ENCODE measurements at places on chromosomes 1 and 21.

- DNase-seq, result no peak
Observed at GRCh38 chr1:245142976-245143375, 11.8 kb upstream of the KIF26B start.

DNA sequence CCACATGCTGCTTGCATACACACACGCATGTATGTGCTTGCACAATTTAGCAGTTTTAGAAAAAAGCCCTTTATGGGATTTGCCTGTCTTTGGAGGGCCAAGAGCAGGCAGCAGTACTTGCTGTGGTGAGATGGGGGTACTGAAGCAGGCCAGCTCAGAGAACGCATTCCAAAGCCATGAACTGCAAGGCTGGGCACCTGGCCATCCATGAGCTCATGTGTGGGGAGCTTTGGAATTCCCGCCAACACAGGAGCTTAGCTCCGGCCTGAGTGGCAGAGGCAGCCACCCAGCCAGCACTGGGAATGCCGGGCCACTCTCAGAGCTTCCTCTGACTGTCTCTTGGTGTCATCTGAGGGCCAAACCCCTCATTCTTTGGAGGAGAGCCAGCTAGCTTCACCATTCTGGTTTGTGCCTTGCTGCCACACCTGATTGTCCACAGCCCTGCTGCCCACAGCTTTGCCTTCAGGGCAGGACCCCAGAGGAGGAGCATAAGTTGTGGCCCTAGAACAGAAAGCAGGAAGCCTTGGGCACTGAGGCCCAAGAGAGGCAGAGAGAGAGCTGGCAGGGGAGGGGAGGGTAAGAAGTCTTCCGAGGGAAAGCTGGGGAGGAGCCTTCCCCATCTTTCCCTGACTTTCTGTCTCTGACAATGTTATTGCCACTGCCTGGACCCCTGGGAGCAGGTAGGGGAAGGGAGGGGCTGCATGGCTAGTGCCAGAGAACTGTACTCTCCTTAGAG lies 92.1 kb upstream of the POU3F1 start:
- DNase-seq, result no peak

DNA sequence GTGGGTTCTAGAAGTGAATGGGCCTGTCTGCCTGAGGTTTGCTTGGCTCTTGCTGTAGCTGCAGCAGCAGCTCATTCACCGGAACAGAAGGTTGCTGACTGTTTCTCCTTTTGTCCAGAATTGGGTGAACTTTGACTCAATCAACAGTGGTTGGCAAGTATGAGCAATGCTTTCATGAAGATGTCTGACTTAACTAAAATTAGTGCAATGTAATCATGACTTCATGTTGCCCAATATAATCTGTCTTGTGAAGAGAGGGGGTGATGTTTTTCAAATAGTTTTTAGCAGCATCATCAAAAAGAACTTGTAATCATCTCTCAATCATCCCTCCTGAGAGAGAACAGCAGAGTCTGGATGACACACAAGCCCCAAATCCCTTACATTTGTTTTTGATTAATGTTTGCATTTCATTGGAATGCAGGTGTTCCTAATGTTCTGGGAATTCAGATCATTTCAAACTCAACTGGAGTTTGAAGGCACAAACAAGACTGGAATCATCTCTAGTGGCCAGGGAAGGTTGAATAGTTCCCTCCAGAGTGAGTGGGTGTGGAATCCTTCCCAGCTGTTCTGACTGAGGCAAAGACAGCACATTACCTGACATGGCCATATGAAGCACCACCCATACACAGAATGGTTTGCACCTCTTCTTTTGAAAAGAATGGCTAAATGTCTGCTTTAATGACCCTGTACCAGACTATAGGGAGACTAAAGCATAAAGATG lies 82.9 kb downstream of the HLX start:
- DNase-seq, result no peak

DNA sequence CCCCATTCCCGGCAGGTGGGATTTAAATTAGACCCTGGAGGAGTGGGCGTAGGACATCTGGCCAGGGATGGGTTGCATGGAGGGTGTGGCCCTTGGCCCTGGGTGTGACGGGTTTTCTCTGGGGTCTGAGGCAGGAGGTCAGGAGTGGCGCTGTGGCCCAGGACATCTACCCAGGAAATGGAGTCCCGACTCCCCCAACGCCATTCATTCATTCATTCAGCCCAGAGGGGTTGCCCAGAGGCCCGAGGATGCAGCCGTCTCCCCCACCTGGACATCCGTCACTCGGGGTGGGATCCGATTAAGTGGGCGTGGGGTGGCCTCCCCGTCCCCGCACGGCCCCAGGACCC lies 663 bp downstream of the ATP13A2 start:
- no peak for DNase-seq

- no peak for DNase-seq
Observed at GRCh38 chr1:211329764-211330201, 3.1 kb downstream of the TRAF5 start.

DNA sequence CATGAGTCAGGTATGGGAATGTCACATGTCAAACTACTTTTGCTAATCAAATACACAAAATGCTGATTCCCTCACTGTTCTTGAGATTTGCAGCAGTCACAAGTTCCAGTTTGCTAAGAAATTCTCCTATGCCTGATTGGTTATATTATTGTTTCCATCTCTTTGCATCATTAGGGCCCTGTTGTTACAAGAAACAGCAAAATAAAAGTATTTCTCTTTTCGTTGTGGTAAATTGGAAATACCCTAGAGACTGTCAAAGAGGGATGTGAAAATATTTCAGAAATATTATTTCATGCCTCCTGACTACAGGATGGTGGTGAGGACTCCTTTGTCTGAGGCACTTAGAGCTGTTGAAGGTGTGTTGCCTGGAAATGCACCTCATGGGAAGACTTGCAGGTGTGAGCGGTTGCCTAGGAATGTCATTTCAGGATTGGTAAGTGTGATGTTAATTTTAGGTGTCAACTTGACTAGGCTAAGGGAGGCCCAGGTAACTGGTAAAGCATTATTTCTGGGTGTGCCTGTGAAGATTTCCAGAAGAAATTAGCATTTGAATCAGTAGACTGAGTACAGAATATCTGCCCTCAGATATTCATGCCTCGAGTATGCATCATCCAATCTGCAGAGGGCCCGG lies 117.4 kb downstream of the ROR1 start:
- no peak for DNase-seq

DNA sequence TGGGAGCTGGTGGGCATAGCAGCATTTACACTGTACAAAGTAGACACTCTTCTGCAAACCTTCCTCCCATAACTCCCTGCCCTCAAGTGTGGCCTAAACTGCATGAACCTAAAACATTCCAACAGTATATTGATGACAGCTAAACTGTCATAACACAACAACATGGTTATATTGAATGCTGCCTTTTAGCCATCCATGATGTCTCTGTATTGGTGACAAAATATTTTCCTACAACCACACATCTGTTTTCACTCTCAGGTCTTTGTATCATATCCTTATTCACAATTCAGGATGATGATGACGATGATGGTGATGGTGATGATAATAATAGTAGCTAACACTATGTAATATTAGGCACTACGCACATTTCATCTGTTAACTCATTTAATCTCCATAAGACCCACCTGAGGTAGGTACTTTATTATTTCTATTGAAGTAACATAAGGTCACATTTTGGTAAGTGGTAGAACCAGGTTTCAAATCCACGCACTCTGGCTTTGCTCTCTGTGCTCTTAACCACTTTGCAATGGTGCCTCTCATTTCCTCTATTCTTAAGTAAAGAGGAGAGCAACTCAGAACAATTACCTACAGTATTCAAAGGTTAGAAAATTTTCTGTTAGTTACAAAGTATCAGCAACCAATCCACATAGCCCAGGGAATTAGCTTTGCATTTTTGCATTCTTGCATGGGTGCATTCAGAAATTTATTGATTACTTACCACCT lies 185.1 kb upstream of the LMO4 start:
- no peak for DNase-seq

DNA sequence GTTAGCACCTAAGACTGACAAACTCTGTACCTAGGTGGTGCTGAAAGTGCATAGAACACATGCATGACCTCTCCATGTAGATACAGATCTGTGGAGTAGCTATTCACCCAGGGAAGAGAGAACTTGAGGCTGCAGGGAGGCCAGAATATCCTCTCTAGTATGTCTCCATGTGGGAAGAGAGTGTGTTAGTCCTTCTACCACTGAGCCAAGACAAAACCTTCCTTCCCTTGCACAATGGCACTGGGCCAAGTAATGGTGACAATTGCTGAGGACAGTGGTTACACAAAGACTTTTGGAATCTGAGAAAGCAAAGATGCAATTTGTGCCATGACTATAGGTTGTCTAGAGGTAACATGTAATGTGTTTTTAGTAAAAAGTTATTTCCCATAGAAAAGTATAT lies 52.3 kb downstream of the C1orf198 start:
- no peak for DNase-seq

- DNase-seq, result no peak
Observed at GRCh38 chr1:208065862-208066261, 154.9 kb upstream of the CD34 start.

Data from stimulated activated CD4-positive, alpha-beta T cell treated with anti-CD3 and anti-CD28 coated beads, Interleukin-2, amount 100 ng/mL, for 24 hours (primary cell).